ENCODE measurements at places on chromosomes 1 and 21.

GRCh38 chr1:93619507-93620171, 62.0 kb downstream of the BCAR3 start:
- peak; percentile 9 for DNase-seq

DNA sequence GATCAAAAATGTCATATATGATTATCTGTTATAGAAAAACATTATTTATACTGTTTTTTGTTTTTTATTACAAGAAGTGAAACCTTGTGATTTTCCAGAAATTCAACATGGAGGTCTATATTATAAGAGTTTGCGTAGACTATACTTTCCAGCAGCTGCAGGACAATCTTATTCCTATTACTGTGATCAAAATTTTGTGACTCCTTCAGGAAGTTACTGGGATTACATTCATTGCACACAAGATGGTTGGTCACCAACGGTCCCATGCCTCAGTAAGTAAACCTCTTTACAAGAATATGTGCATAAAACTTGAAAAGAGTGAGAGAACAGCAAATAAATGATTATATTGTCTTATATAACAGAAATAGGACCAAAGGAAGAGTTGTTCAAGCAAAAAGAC, 14.5 kb downstream of the CFHR4 start:
- no peak for DNase-seq

DNA sequence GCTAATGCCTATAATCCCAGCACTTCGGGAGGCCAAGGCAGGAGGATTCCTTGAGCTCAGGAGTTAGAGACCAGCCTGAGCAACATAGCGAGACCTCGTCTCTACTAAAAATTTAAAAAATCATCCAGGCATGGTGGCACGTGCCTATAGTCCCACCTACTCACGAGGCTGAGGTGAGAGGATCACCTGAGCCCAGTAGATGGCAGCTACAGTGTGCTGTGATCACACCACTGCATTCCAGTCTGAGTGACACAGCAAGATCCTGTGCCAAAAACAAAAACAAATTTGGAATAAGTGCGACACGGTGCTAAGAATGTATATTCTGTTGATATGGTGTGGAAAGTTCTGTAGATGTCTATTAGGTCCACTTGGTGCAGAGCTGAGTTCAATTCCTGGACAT, 15.1 kb downstream of the USP33 start:
- DNase-seq = no peak

DNA sequence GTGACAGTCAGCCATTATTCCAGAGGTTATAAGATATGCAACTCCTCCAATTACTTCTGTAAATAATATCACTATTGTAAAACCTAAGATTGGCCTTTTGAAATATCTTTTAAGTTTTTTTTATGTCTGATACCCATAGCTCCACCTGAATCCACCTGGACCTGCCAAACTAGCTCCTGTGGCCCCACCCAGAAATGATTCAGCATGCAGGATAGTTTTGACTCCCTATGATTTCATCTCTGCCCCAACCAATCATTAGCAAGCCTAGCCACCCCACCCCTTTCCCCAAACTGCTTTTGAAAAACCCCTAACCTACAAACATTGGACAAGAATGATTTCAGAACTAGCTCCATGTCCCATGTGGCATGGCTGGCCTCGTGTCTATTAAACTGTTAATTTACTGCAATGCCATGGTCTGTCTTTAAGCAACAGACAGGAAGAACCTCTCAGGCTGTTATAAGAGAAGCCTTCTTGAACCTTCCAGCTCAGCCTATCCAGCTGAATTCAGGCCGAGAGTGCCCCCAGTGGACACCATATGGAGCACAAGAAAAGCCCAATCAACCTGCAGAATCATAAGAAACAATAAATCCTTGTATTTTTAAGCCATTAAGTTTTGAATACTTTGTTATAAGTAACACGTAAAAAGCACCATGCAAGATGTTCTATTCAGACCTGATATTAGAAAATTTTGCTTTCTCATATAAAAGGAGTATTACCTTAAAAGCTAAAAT, 263.0 kb upstream of the ZRANB2 start:
- no peak for DNase-seq

DNA sequence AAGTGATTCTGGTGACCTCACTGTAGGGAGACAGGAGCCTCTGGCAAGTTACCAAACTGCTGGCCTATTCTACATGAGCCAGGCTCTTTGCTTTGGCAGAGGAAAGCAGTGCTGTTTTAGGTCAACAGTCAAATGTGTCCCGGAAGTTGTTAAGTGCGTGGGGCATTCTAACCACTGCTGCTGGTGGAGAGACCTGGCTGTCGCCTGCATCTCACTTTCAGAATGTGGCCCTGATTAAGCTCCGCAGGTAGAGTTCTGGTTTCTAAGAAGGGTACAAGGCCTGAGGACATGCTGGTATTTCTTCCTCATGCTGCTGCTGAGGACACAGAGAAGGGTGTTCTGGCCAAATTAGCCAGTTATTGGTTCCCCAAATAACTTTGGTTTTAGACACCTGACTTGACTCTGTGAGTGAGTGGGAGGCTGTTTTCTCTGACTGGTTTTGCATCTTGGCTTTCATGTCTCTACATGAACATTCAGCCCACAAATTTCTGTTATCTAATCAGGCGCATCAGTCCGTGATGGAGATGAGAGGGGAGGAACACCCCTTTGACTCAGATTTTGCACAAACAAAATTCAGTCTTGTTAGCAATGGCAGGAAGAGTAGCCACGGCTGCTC, 120.8 kb downstream of the LMO4 start:
- peak; percentile 95 for DNase-seq

- DNase-seq = no peak
These were observed 22.7 kb downstream of the SPOCD1 start for GRCh38 chr1:31793086-31793485.

DNA sequence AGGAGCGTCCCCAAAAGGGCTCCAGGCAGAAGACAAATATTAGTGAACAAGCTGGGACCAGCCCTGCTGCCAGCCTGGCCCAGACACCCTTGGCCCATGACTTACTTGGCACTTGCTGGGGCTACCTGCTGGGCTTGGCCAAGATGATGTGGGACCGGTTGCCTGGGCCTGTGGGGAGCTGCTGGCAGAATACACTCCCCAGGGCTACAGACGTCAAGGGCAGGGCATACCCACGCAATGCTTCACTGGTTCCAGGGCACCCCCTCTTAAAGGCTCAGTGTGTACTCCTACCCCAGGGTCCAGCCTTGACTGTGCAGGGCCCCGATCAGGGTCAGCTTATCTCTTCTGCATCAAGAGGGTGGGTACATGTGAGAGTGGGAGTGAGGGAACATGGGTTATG, 106.5 kb upstream of the SLC2A1 start:
- DNase-seq = no peak

DNA sequence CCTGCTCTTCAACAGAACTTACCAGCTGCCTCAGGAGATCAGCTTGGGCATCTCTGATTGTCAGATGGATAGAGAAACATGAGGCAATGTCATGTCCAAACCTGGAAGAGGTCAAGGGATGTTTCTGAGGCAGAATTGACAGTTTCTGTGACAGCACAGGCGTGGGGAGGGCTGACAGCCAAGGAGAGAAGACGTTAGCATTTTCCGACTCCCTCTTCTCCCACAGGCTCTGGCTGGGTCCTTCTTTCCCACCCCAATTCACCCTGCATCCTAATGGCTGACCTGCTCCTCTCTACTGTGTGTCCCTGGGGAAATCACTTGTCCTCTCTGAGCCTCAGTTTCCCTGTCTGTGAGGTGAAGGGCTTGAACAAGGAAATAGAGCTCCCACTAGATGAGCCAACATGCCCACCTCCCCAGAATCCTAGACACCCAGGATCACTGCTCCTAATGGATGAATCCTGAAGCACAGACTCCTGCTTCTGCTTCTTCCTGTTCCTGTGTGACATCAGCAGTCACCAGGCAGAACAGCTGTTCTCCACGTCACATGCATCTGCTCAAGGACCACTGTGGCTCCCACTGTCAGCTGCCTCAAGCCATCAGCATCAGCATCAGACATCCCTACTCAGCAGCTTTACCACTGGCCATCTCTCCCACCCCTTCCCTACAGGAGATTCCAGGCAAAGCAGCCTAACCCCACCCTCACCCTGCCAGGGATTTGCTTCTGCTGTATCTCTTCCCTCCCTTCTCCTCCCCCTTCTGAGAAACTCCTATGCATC, 408.0 kb downstream of the MATN1 start:
- DNase-seq = no peak

GRCh38 chr1:45678489-45678888, 7.8 kb downstream of the GPBP1L1 start:
- DNase-seq = no peak

GRCh38 chr1:10759413-10760200, 36.8 kb downstream of the CASZ1 start:
- no peak for DNase-seq

GRCh38 chr1:6731905-6732304, 30.3 kb upstream of the DNAJC11 start:
- DNase-seq = no peak

GRCh38 chr1:53392460-53392859, 64.6 kb upstream of the LRP8 start:
- no peak for DNase-seq

DNA sequence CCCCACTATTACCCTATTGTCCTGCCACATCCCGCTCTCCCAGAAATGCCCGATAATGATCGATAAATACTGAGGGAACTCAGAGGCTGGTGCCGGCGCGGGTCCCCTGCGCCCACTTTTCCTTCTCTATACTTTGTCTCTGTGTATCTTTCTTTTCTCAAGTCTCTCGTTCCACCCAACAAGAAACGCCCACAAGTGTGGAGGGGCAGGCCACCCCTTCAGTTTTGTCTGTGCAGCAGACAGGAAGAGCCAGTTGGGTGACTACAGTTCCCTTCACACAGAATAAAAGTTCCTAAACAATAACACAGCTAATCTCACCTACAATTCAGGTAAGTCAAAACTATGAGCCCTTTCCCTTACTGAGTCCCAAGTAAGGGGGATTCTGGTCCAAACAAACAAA, 423.7 kb downstream of the SMYD3 start:
- no peak for DNase-seq

DNA sequence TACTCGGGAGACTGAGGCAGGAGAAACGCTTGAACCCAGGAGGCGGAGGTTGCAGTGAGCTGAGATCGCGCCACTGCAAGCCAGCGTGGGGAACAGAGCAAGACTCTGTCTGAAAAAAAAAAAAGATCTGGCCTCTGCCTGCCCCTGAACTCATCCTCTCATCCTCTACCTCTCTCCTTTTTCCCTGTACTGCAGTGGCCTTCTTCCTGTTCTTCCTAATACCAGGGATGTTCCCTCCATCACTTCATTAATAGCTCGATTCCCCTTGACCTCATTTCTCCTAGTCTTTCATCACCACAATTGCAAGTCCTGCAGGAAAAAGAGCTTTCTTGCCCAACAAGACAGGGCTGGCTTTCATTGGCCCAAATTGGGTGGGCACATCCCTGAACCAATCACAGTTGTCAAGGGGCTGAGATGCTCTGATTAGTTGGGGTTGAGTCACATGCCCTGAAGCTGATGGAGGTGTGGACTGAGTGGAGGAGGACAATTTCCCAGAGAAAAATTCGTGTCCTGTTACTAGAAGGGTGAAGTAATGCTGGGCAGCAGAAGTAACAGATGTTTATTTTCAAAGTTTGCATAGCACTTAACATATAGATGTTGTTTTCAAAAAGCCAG, 86.8 kb upstream of the PUM1 start:
- DNase-seq = no peak

DNA sequence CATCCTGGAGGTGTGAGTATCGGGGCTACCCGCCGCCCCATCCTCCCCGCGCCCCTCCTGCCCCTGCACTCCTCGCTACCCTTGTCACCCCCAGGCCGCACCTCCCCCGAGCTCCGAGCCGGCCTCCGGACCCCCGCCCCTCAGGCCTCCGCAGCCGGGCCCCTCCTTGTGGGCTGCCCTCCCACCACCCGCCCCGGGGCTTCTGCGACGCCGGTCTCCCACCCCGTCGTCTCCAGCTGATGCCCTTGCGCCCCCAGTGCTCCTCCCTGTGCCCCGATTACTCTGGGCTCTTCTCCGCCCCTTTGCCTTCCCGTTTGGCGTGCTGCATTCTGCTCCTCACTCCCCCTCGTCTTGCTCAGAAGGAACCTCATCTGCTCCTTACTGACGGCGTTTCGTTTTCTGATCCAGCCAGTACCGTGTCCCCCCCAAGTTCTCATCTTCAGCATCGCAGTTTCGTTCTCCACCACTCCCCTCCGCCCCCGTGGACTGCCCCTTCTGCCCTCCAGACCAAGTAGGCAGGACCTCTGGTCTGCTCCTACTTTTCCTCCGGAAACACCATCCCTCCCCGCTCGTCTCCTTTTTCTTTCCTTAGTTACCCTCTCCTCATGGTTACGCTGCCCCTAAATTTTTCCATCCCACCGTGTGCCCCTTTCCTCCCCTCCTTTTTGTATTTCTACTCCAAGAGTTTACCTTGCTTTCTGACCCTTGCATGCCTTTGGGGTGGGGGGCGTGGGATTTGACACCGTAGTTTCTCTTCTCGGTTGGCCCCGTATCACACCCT, 841 bp downstream of the SNX27 start:
- no peak for DNase-seq

GRCh38 chr1:34690269-34690668, 64.6 kb upstream of the GJB5 start:
- DNase-seq = no peak

- peak; percentile 62 for DNase-seq
These were observed 4.5 kb downstream of the KCNJ9 start for GRCh38 chr1:160085686-160086455.

DNA sequence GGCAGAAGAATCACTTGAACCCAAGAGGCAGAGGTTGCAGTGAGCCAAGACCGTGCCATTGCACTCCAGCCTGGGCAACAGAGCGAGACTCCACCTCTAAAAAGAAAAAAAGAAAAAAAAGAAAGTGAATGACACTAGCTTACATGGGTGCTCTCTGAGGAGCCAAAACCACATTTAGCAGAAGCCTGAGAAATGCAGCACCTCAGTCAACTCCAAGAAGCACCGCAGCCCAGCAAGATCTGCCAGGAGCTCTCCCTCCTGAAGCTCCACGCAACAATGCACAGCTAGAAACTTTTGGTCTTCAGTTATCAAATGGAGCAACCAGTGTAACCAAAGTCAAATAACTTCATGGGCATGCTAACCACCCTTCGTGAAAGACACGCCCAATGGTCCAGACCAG, 229.1 kb downstream of the SETD4 start:
- DNase-seq = no peak

DNA sequence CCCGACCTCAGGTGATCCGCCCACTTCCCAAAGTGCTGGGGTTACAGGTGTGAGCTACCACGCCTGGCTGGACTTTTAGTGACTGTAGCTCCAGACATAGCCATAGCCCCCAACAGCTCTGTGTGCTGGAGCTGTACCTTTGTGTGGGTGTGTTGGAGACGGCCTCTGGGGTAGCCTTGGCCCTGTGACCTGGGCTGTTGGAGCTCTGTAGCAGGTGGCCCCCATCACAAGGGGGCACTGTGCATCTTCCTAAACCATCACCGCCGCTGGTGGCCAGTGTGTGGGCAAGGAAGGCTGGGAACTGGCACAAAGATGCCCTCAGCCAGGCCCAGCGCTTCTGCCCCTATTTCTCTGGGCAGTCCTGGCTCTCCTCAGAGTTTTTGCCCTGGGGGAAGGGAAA, 38.4 kb upstream of the FOXO6 start:
- peak; percentile 57 for DNase-seq

GRCh38 chr21:14213164-14213563, 2.4 kb upstream of the LIPI start:
- no peak for DNase-seq

- no peak for DNase-seq
These were observed 35.0 kb downstream of the MYSM1 start for GRCh38 chr1:58664881-58665280.

- DNase-seq = no peak
These were observed 113.7 kb upstream of the IFFO2 start for GRCh38 chr1:19070197-19070651.

- no peak for DNase-seq
These were observed 42.8 kb downstream of the ZZZ3 start for GRCh38 chr1:77639557-77640069.

Measured in NCI-H1092 (cell line).